NCI-H526 treated with DMSO at 0.1 percent for 48 hours (cell line): ENCODE measurements at places on chromosomes 3 and 15.
A peak's percentile ranks its signal among the peaks of the same experiment; 100 is the strongest.

DNA sequence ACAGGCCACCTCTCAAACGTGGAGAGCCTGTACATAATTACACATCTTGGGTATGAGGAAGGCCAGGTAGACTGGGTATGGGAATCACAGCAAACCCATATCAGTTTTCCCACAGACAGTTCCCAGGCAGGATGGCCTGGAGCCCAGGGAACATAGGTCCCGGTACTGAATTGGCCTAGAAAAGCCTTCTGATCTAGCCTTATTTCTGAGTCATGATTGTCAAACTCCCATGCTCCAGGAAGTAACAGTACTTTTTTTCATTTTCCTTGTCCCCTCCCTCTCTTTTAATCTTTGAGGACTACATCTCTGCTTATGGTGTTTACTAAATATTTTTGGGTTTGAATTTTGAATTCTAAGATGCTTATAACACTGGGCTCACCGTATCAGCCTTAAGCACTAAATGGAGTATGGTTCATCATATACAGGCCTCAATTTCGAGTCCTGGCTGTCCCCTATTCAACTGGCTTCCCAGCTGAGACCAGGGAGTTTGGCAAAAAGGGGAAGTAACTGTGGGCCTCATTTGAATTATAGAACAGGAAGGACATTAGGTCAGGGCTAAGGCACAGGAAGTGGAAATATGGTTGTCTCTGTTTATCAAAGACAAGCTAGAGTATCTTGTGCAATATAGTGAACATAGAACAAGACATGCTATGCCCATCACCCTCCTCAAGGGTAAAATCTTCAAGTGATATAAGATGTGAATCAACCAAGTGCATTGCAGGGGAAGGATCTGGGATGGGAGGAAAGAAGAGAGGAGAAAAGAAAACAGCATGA lies 494.6 kb downstream of the NTRK3 start:
- DNase-seq, result no peak

DNA sequence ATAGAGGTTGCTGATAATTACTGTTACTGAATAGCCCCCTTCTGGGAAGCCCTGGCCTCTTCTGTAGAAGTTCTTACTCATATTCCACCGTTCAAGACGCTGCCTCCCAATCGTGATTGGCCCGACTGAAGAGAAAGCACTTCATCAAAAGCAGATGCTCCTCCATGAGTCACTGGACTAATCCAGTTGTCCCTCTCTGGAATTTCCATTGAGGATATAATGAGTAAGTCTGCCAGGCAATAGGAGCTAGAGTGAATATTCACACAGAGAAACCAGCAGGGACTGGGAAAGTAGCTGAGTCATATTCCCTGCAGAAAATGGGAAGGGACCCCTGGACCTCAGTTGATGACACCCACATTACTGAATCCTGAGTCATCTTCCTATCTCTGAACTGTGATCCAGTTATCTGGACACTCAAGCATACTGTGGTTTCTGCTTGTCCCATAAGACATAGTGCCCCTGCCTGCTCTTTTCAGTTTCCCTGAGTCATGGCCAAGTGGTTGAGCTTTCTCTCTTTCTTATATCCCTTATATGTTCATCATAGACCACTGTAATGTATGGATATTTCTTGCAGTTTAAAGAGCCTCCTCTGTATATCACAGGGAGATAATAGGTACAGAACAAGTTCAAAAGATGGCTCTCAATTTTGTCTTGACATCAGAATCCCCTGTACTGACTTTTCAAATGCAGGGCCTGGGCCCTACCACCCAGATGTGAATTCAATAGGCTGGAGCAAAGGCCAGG lies 151.2 kb upstream of the CDIN1 start:
- DNase-seq, result no peak

- DNase-seq, result no peak
Measured at GRCh38 chr3:193813501-193813830, 220.5 kb downstream of the OPA1 start.

DNA sequence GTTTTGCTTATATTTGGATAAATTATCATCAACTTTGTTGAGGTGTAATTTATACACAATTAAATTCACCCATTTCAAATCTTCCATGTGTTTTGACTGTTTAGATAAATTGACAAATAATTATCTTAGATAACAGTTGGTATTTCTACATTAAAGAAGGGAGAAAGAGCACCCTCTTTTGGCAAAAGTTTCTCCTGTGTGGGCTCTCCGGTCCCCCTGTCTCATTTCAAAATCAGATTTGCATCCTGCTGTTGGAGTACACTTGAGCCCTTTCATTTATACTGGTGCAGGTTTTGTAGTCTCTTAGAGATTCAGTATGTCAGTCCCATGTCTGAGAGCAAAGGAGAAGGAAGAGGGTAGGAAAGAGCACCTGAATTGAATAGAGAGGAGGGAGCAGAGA lies 49.4 kb downstream of the NKIRAS1 start:
- peak; percentile 52 for DNase-seq

- DNase-seq, result no peak
Measured at GRCh38 chr3:115077501-115078250, 69.4 kb downstream of the ZBTB20 start.
